ENCODE measurements at places on chromosomes 12 and 14. TPM values are rescaled to one million over a fixed set of nuclear protein-coding genes. Genes with fewer than 3 reads are reported as not detected.

DNA sequence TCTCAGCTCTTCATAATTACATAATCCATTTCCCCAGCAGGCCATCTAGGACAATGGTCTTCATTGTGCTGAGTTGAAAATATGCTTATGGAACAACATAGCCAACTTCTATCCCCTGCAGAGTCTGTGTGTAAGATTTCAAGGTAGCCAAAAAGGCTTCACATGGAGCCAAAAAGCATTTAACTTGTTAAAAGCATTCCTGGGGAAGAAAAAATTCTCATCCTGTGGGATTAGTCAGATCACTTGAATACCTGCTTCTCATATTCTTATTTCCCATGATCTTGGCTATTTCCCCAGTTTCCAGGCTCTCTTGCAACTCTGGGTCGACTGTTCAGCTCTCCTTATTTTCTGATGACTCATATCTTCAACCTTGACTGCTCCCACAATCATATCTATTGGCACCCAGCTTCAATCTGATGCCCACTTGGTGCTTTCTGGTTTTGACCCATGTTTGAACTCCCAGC lies 178.9 kb downstream of the KLHL28 start:
- DNase-seq, result no peak

GRCh38 chr14:103122947-103123633 lies at the start of gene TNFAIP2:
Gene TNFAIP2 (plus strand): TSS chr14:103123461. CDS start chr14:103126458, 2,997 bp downstream.
- peak; percentile 93 for DNase-seq

DNA sequence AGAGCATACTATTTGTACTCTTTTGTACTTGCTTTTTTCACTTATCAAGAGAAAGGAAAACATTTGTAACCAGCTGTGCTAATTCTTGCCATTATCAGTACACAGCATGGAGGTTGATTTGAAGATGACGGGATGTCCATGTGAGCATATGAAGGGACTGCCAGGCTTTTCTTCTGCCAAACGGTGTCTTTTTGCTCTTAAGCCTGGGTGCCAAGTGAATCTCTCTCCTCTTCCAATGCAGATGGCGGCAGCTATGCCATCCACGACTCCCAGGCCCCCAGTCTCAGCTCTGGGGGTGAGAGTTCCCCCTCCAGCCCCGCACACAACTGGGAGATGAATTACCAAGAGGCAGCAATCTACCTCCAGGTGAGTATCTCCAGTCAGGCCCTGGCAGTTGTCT lies 38.9 kb downstream of the TPCN1 start:
- DNase-seq, result no peak

The SIX6 gene
- total RNA-seq, result not detected

DNA sequence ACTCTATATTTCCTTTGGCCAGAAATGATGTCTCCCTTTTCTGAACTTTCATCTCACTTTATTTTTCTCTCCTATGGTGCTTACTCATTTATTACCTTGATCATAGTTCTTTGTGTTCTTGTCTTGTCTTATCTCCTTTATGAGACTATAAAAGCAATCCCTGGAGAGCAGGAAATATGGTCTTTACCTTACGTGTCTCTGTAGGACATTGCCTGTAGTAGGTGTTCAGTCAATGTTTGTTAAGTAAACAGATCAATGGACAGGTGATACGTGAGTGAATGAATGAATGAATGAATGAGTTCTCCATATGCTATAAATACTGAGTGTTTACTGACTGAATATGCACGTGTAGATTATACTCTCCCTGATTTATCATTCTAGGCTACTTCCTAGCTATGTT lies 193.7 kb upstream of the HMGA2 start:
- no peak for DNase-seq

- DNase-seq, result no peak
Observed at GRCh38 chr14:70064136-70064865, 124.5 kb downstream of the SLC8A3 start.

The NELL2 gene
- 19.3 TPM for total RNA-seq

Data from upper lobe of left lung (tissue), 6 donors.